ENCODE measurements at places on chromosomes 4 and X. TPM values are rescaled to one million over a fixed set of nuclear protein-coding genes. Genes with fewer than 3 reads are reported as not detected.

DNA sequence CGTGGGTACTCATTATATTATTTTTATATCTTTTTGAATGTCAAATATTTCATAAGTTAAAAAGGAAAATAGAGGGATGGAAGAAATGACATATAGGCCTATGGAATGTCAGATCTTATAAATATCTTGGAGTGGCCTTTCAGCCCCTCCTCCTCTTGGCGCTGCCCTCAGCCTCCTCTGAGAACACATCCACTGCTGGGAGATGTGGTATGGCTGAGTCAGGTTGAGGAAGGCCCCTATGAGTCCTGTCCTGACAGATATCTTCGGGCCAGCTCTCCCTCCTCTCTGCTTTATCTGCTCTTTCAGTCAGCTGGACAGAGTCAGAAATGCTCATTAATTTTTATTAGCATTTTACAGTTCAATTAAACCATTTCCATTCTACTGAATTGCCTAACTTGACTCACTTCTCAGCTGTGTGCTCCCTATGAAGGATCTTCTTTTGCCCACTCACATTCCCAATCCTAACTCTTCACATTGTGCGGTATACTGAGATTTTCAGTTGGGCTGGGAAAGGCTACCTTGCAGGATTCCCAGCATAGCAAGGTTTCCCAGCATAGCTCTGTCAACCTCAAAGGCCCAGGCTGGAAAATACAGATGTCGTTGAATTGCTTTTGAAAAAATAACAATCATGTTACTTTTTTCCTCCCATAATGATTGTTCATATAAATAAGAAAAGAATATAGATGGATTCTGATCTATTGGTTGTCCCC lies 128.0 kb downstream of the ARHGEF9 start:
- no peak for DNase-seq

DNA sequence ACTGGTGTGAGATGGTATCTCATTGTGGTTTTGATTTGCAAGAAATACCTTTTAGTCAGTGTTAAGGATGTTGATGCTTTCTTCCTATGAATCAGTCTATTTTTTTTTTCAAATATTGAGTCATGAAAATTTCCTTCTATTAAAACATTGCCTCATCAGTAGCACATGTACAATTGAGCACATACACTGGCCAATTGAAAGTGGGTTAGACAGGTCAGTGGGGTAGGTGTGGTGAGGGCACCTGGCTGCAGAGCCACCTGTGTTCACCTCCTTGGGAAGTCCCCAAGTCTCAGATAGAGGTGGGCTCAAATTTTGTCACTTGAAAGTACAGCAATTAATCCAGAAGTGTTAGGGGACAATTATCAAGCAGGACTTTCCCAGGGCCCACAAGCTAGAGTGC lies 243.7 kb downstream of the SPRY1 start:
- no peak for DNase-seq

GRCh38 chrX:136126872-136127406 lies 20.4 kb upstream of the FHL1 start:
- no peak for DNase-seq

DNA sequence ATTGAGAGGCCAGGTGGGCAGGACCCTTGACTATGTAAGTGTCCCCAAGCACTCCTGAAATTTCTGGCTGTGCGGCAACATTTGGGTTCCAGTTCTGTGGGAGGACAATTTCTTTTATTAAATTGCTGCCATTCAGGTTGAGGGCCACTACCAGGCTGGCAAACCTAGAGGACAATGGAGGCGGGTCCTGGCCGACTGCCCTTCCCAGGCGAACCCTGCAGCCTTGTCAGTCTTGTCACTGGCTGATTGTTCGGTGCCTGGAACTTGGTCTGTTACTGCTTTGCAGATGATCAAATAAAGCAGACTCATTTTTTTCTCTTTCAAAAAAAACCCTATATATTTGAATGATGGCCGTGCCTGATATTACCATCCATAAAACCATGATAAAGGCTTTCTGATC lies 6.6 kb upstream of the TMEM128 start:
- DNase-seq: no peak

DNA sequence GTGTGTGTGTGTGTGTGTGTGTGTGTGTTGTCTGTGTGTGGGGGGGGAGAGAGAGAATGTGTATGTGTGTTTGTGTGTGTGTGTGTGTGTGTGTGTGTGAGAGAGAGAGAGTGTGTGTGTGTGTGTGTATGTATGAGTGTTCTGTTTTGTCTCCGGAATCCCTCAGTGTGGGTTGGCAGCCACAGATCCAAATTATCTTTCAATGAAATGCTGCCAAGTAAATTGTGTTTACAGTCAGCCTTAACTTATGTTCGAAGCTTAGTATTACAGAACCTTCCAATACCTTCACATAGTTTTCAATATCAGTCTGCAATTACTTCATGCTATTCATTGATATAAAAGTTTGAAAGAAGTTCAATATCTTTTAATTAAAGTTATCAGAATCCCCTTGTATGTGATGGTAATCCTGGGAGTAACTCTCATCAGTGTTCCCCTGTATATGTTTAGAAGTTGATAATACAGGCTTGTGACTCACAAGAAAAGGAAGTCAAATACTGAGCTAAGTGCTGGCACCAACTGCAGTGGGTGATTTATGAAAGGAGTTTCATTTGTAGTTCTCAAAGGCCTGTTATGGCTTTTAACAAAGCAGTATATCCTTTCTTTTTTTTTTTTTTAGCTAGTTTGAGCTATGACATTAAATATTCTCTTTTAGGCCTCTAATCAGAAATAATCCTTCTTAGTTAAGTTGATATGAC lies 51.6 kb upstream of the HTR2C start:
- no peak for DNase-seq

DNA sequence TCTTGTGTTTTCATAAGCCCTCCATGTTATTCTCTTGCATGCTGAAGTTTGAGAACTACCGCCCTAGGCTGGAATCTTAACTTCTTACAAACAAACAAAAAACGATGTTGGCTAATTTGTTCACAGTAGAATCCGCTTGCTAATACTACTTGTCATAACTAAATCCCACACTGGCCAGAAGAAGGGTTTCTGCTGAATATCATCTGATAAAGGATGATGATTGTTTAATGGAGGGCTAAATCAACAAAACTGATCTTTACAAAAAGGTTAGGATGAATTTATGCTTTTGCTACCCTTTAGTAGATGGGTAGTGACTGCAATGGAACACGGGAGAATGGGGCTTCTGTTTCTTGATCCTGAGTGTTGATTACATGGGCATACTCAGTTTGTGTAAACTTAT lies 42.3 kb downstream of the SPATA4 start:
- DNase-seq: no peak

DNA sequence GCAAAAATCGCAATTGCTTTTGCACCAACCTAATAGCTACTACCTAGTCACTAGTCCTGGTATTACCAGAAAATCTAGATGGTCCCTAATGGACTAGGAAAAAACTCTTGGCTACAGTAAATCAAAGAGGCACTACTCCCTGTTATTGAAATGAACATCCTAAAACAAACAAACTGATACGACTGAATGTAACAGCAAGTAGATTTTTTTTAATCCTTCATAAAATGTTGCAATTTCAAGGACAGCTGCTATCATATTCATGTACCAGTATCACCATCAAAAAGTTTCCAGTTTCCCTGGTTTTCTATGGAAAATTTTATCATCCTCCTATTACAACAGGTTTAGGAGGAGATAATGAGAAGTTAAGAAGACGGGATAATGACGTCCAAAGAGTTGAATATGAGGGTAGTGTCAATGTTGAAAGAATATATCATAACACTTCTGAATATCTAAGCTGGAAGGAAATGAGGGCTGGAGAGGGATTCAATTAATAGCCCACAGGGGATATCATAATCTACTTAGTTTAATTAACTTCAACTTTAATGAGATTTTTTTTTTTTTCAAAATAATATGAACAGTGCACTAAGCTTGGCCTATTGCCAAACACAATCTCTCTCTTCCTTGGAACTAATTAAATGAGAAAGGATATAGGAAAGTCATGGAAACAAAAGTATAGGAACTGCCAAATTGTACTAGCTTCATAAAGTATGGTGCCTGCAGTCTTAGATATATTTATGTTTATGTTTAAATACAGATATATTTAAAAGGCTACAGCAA lies 94.8 kb upstream of the SMIM10 start:
- DNase-seq: no peak

DNA sequence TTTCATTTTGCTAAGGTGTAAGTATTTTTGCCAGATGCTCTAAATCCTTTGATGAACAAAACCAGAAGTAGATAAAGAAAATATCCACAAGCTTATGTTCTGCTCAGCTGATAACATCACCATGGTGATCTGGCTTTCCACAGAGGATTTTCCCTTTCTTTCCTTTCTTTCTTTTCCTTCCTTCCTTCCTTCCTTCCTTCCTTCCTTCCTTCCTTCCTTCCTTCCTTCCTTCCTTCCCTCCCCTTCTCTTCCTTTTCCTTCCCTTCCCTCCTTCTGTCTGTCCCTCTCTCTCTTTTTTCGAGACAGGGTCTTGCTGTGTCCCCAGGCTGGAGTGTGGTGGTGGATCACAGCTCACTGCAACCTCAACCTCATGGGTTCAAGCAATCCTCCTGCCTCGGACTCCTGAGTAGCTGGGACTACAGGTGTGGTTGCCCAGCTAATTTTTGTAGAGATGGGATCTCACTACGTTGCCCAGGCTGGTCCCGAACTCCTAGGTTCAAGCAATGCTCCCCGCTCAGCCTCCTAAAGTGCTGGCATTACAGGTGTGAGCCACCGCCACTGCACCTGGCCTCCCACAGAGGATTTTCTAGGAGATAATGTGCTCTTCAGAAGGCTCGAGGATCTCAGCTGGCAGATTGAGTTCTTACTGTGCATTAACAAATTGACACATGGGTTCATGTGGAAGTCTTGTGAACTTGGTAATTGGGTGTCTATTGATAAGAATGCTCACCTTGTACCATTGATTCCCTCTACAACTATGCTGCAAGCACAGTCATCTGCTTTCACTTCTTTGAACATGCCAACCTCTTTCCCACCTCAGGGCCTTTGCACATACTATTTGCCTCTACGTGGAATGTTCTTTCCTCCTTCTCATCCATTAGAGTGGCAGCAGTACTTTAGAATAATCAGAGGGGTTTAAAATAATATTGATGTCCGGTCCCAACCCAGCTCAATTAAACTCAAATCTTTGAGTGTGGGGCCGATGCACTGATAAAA lies 1.4 kb upstream of the RHOH start:
- DNase-seq: no peak

DNA sequence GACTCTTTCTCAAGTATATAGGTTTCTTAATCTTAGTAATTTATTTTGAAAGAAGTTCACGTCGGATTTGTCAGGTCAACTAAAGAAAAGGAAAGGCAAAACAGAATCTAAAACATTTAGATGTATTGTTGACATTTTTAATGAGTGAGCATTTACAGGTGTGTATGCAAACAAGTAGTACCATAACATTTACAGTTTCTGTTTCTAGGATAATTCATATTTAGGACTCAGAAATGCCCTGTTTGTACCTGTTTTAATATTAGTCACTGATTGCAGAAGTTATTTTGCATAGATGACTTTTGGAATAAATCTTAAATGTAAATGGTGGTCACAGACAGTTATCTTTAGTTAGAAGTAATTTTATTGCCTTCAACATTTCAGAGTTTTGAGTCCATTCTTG lies 151.3 kb upstream of the NUDT6 start:
- no peak for DNase-seq

DNA sequence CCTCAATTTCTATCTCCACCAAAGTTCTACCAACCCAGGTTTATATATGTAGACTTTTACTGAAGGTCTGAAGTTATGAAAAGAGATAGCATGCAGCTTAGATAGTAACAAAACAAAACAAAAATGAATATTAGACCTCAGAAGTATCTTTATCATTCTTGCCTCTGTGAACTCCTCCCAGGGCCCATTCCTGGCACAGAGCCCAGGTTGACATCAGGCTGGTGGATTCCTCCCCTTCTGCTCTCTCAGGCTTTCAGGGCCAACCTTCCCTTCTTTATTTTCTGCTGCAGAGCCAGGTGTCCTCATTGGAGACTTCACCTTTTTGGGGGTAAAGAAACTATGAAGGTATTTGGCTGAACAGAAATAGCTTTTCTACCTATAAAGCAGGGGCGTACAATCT lies 112.8 kb upstream of the PITX2 start:
- DNase-seq: no peak

DNA sequence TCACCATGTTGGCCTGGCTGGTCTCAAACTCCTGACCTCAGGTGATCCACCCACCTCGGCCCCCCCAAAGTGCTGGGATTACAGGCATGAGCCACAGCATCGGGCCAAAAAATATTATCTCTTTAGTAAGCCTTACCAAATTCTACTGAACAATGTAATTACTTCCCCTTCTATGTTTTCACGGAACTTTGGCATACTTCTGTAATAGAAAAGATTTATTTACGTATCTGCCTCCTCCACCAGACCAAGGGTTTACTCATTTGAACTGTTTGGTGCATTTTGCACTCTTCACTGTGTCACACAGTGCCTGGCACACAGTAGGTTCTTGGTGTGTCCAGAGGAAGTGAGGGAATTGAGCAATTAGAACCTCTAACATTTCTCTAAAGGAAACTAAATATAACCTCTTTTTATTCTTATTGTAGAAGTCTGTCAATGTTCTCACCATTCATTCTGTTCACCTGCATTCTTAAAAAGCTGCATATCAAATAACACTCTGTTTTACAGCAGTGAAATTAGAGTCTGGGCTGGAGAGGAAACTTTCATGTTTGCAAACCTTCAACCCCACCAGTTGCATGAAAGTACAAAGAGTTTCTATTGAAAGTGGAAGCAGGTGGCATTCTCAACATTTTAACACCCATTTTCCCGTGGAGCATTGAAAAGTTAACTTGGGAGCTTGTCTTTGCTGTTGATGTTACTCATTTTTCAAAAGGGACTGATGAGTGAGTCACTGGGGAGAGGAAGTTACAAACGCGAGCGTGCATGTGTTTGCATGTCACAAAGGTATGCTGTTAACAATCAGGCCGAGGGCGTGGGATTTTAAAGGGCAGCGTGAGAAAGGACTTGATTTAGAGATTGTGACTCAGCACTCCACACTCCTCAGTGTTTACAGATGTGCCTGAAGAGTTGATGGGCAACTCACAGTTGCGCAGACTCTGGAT lies 314.1 kb downstream of the STK32B start:
- DNase-seq: no peak

- DNase-seq: no peak
Observed at GRCh38 chrX:29587107-29587506, 628.3 kb upstream of the MAGEB2 start.

GRCh38 chr4:181063212-181063611 lies 1180.0 kb upstream of the TENM3 start:
- no peak for DNase-seq

- no peak for DNase-seq
Observed at GRCh38 chr4:132299841-132300240, 849.3 kb upstream of the PCDH10 start.

DNA sequence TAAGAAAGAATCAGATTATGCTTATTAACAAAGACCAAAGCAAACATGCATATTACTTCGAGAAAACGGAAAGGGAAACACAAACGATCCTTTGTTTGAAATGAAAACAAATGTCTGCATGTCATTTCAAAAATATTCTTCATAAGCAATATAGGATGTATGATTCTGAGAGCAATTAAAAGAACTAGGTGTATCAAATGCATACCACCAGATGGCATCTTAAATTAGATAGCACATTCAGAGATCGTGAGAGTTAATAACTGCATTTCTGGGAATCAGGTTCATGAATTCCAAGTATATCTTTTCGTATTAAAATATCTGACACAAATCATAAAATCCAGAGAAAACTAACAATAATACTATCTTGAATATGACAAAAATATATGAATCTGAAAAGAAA lies 159.5 kb downstream of the PPP3CA start:
- no peak for DNase-seq

Gene RS1
- not detected for total RNA-seq

Gene NXF2B
- total RNA-seq: not detected

Gene COL4A6
- 4.5 TPM for total RNA-seq

Gene PNMA6F
- total RNA-seq: not detected

Measured in chondrocyte (in vitro differentiated cells).